ENCODE measurements at places on chromosomes 2 and 18.

DNA sequence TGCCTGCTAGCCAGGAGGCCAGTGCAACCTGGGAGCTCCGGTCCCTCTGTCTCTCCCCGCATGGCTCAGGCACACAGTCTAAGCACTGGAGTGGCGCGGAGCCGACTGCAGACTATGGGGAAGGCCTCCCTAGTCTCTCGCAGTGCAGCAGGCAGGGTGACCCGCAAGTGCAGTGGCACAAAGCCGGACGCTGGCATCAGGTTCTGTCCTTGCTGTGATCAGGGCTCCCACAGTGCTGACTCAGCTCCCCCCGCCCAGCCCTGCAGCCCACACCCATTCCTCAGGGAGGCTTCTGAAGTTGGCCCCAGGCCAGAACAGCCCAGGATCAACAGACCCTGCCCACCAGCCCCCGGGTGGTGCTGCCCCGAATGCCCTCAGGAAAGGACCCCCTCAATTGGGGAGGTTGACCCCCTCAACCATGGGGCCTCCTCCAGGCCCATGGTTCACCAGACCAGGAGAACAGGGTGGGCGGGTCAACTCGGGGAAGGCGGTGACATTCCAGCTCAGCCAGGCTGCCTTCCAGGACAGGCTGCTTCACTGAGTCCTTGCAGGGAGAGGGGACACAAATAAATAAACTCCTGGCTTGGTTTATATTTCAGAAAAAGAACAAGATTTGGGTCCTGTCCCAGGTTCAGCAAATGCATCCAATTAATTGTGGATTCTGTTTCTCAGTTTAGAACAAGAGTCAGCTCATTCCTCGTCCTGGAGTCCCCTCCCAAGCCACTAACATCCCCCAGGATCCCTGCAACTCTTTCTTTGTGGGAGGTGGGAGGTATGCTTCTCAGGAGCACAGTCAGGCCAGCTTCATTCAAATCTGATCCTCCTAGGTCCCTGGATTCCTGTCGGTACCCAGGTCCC lies 12.2 kb downstream of the BIN1 start:
- DNase-seq: no peak

GRCh38 chr2:111927723-111928122 lies 29.3 kb downstream of the MERTK start:
- no peak for DNase-seq

DNA sequence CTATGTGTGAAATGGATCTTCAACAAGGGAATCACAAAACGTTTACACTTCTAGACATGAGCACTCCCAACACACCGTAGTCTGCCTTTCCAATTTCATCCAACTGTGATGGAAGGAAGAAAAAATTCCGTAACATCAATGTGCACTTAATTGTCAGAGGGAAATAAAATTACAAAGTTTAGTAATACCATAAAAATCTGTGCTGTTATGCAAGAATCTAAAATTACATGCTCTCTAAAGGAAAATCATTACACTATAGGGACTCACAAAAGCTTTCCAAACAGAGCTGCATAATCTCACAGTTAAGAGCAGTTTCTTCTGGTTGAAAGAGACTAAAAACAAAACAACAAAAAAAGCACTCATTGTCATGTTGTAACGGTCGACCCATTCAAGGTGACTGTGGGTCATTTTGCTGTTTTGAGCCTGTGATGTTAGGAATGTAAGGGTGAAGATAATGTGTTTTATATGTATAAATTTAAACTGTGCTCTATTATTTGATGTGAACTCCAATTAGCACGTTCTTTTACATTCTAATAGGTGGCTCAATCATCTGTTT lies 698.0 kb downstream of the TDRD15 start:
- DNase-seq: no peak

- no peak for DNase-seq
Measured at GRCh38 chr18:30903566-30903965, 139.0 kb downstream of the DSC3 start.

- DNase-seq: no peak
Measured at GRCh38 chr2:167018590-167018989, 130.3 kb downstream of the XIRP2 start.

GRCh38 chr2:99987160-99987559 lies 155.2 kb downstream of the AFF3 start:
- no peak for DNase-seq

DNA sequence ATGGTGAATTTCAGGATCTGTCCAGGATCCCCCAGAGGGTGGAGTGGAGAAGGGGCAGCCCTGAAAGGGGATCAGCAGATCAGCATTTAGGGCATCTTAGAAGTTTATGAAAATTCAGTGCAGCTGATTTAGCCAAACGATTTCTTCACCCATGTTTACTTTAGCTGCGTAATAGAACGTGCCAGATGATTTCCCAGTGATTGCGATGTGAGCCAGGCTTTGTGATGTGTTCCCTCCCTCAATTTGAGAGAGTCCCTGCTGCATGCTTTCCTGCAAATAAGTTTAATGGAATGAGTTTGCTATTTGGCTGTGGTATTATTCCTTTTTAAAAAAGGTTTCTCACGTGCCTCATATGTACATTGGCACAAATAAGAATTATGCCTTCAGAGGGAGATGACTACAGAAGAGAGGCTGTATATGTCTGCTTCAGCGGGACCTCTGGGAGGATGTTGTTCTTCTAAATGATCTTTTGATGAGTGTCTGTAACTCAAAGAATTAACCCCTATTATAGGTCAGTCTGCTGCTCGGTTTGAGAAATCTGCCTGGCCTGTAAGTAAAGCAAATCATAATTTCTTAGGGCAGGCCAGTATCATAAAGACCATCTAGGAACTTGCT lies 111.9 kb downstream of the MRO start:
- DNase-seq: no peak

GRCh38 chr18:63440219-63440618 lies 17.9 kb upstream of the VPS4B start:
- no peak for DNase-seq

GRCh38 chr18:22399949-22400348 lies 17.8 kb downstream of the CTAGE1 start:
- DNase-seq: no peak

- no peak for DNase-seq
Measured at GRCh38 chr2:179711375-179711774, 150.0 kb downstream of the ZNF385B start.

DNA sequence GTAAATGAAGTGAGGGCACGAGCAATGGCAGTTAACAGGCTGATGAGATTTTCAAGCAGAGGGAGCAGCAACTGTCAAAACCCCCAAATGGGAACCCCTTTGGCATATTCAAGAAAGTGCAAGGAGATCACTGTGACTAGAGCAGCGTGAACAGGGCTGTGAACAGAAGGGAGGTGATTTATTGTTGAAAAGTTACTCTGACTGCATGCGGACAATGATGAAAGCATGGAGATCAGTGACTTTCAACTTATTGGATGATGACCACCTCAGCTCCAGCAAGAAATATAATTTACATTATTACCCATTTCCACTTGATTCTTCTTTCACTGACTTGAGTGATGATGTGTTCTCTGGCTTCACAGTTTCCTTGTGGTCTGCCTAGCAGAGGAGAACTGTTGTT lies 187.8 kb upstream of the BOD1L2 start:
- DNase-seq: no peak

- no peak for DNase-seq
Measured at GRCh38 chr18:74899554-74899953, 301.9 kb downstream of the ZNF407 start.

DNA sequence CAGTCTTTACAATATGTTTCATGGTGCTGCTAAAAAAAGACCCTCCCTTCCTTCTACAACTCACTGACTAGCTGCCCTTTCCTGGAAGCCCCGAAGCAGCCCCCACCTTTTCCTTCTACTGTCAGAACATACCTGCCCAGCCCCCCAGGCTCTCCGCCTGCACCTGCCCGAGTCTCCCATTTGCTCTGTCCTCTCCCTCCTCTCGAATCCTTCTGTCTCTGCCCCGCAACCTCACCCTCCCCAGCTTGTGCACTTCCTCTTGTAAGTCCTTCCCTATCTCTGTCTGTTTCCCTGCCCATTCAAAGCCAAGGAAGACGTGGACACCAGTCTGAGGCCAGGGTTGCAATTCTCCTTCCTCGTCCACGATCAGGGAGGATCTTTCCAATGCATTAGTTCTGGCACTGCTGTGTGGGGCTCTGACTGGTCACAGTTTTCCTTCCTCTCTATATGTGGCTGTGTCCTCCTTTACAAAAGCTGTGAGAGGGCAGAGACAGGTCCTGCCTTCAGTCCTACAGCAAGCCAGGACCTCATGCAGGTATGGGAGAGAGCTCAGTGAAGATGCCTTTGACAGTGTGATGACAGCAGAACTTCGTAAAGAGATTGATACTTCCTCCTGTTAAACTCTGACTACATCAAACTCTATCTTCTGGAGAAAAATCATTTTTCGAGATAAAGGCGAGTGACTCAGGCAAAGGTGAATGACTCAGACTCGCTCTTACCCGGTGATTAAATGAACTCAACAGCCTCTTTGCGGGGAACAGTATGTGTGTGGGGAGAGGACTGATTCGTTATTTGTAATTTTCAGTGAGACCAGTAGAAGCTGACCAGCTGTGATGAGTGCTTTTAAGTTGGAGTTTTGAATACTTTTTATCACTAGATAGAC lies 14.2 kb downstream of the TNFRSF11A start:
- no peak for DNase-seq

GRCh38 chr18:22073411-22073810 lies 96.0 kb upstream of the GATA6 start:
- DNase-seq: no peak

- DNase-seq: no peak
Measured at GRCh38 chr2:42752314-42752713, 11.6 kb downstream of the OXER1 start.

DNA sequence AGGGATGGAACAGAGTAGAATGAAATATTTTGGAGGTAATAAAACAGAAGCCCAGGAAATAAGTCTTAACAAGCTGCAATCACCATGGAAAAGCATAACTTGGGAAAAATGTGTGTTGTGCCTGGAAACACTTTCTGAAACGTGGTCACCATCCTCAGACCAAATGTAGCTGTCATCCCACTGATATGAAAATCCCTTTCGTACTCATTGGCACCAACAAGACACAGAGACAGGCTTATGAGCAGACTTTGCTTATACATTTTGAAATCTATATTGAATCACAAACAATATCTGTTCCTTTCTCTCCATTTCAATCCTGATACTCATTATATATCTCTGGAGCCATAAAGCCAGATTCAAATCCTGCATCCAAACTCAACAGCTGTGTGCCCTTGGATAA lies 28.7 kb downstream of the MREG start:
- no peak for DNase-seq

GRCh38 chr18:32847691-32848090 lies 74.9 kb upstream of the KLHL14 start:
- no peak for DNase-seq

GRCh38 chr2:174174741-174175140 lies 73.6 kb downstream of the OLA1 start:
- DNase-seq: no peak

- no peak for DNase-seq
Measured at GRCh38 chr2:206838690-206839089, 73.3 kb downstream of the FASTKD2 start.

Data from DMS 273 treated with DMSO at 0.1 percent for 48 hours (cell line).